ENCODE measurements at places on chromosomes 5 and 9. TPM values are rescaled to one million over a fixed set of nuclear protein-coding genes. Genes with fewer than 3 reads are reported as not detected.

The KLF9 gene
- 33.4 TPM for total RNA-seq

The GNAQ gene
- total RNA-seq, result 50.2 TPM

The TICAM2 gene
- 7.6 TPM for total RNA-seq

The TNC gene
- total RNA-seq, result 364 TPM

The WWC1 gene
- 0.33 TPM for total RNA-seq

The PALM2AKAP2 gene
- total RNA-seq, result 20.4 TPM

The TEK gene
- total RNA-seq, result 3.6 TPM

The CDHR2 gene
- total RNA-seq, result not detected

The DMRT3 gene
- not detected for total RNA-seq

The DPYSL3 gene
- 120 TPM for total RNA-seq

The PTGDS gene
- 40.7 TPM for total RNA-seq

The PLAA gene
- total RNA-seq, result 46.0 TPM

The ZBTB26 gene
- 5.5 TPM for total RNA-seq

The IFNA2 gene
- total RNA-seq, result not detected

The DNM1 gene
- 20.7 TPM for total RNA-seq

The MRPL36 gene
- 50.8 TPM for total RNA-seq
